ENCODE measurements at places on chromosomes 7 and 10. TPM values are rescaled to one million over a fixed set of nuclear protein-coding genes. Genes with fewer than 3 reads are reported as not detected.

GRCh38 chr7:118082506-118082905 is 101.5 kb upstream of the LSM8 start:
- H3K27me3 ChIP-seq, result no peaks in the 10 kb centered on the region
- H3K4me1 ChIP-seq, result no peaks in the 10 kb centered on the region
- no peak overlapping the region for H3K4me3 ChIP-seq
- DNase-seq, result no peak
- H3K27ac ChIP-seq, result no peak overlapping the region

GRCh38 chr10:49539320-49539885 is 482 bp upstream of the ERCC6 start:
- peak overlapping the region; percentile 86 for H3K4me3 ChIP-seq
- no peaks in the 10 kb centered on the region for H3K36me3 ChIP-seq
- H3K27ac ChIP-seq, result peak overlapping the region; percentile 86
- no peak for DNase-seq

GRCh38 chr10:128697437-128697836 is 571.2 kb upstream of the MKI67 start:
- no peak overlapping the region for H3K27ac ChIP-seq
- no peaks in the 10 kb centered on the region for H3K36me3 ChIP-seq
- no peak overlapping the region for H3K4me3 ChIP-seq
- H3K4me1 ChIP-seq, result no peaks in the 10 kb centered on the region
- no peak for DNase-seq

- no peaks in the 10 kb centered on the region for H3K36me3 ChIP-seq
- H3K27me3 ChIP-seq, result no peaks in the 10 kb centered on the region
- H3K4me3 ChIP-seq, result no peak overlapping the region
- H3K4me1 ChIP-seq, result no peaks in the 10 kb centered on the region
- H3K27ac ChIP-seq, result no peak overlapping the region
Observed at GRCh38 chr7:156021471-156021870, 209.2 kb upstream of the SHH start.

DNA sequence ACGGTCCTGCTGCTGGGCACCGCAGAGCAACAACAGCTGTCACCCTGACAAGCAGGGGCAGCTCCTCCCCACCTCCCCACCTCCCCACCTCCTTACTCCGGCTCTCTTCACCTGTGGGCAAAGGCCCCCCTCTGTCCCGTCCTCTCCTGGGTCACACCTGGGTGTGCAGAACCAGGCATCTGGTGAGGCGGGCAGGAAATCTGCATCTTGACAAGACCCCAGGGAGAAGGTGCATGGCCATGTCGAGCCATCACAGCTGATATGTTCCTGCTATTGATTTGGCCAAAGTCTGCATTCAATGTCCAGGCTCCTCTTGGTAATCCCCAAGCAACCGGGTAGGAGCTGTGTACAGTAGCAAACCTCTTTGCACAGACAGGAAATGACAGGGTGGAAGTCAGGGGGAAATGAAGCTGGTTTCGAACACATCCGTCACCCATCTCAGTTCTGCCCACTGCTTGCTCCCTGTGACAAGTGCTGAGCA is 554.2 kb downstream of the DNAJB6 start:
- H3K4me1 ChIP-seq, result no peaks in the 10 kb centered on the region
- H3K27me3 ChIP-seq, result no peaks in the 10 kb centered on the region
- H3K27ac ChIP-seq, result no peak overlapping the region
- H3K36me3 ChIP-seq, result no peaks in the 10 kb centered on the region
- no peak overlapping the region for H3K4me3 ChIP-seq

GRCh38 chr10:79347226-79347893 is at the start of gene PPIF:
Gene PPIF, plus strand, starts transcription at chr10:79347469. Its CDS starts 80 bp downstream, at chr10:79347549.
- peak within 1 kb of the TSS; percentile 63 for H3K27ac ChIP-seq
- DNase-seq, result peak; percentile 79
- H3K36me3 ChIP-seq, result peaks cover 9% of the 10 kb centered on the region
- H3K4me3 ChIP-seq, result peak within 1 kb of the TSS; percentile 94

DNA sequence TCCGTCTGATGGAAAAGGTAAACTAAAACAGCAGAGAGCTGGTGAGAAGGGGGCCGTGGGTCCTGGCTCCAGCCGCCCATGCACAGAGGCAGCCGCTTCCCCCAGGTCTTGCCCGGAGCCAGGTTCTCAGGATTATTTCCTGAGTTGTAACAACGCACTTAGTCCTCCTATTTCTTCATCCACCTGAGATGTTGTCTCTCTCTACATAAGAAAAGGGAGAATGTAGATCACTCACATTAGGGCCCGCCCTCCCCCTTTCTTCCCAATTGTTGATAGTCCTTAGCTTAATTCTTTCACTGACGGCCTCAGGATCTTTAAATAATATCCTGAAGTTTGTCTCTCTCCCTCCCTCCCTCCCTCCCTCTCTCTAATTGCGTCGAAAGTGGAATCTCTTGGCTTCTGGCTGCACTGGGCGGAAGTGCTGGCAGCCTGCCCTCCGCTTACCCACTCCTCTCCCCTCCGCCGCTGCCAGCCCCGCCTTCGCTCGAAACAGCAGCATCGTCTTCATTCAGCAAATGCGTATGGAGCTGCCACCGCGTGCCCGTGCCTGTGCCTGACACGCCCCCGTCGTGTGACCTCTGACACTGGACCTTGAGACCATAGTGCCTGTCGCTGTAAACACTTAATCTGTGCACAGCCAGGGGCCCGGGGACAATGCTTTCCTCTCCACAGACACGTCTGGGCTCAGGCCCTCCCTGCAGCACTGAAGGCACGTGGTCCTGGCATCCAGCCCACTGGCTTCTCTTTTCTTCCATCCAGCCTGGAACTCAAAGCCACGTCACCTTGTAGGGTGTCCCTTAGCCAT is 174.5 kb upstream of the PPP2R2D start:
- no peaks in the 10 kb centered on the region for H3K36me3 ChIP-seq
- H3K4me3 ChIP-seq, result peak overlapping the region; percentile 41
- no peaks in the 10 kb centered on the region for H3K4me1 ChIP-seq
- no peak overlapping the region for H3K27ac ChIP-seq

DNA sequence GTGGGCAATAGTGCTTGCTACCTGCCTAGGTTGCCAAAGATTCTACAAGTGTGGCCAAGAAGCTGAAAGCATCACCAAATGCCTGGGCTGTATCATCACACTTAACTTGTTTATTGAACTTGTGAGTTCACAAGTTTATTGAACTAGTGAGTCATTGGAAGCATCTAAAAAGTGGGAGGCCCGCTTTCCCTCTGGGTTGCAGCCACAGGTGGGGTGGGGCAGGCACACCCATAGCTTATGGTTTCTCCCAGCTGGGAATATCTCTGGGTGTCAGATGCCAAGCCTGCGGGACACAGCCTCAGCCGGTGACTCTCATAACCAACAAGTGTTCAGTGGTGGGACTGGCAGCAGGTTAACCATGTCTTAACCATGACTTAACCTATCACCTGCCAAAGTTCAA is 145.9 kb upstream of the FAM13C start:
- H3K27me3 ChIP-seq, result no peaks in the 10 kb centered on the region
- no peaks in the 10 kb centered on the region for H3K4me1 ChIP-seq
- no peak overlapping the region for H3K27ac ChIP-seq
- H3K36me3 ChIP-seq, result no peaks in the 10 kb centered on the region
- no peak for DNase-seq
- H3K4me3 ChIP-seq, result no peak overlapping the region

DNA sequence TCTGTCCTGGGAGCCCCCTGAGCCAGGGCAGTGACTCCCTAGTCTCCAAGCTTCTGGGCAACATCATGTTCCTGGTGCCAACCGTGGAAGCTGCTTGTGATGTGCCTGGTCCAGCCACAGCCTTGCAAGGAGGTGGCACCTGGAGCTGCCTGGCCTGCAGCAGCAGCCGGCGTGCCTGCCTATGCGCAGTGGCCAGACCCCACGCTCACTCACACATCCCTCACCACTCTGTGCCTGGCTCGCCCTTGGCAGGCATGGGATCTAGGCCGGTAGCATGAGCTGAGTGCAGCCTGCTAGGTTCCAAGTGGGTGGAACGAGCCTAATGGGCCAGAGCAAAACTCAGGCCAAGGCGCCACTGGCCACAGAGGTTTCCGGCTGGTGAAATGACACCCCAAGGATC is 184.0 kb downstream of the ZNF438 start:
- no peak for DNase-seq
- H3K4me1 ChIP-seq, result no peaks in the 10 kb centered on the region
- H3K27me3 ChIP-seq, result no peaks in the 10 kb centered on the region
- no peak overlapping the region for H3K27ac ChIP-seq

- H3K4me3 ChIP-seq, result no peak overlapping the region
- H3K36me3 ChIP-seq, result no peaks in the 10 kb centered on the region
- no peaks in the 10 kb centered on the region for H3K4me1 ChIP-seq
- H3K27ac ChIP-seq, result no peak overlapping the region
- no peak for DNase-seq
Observed at GRCh38 chr7:151204383-151205032, 5.8 kb downstream of the H2BK1 start.

DNA sequence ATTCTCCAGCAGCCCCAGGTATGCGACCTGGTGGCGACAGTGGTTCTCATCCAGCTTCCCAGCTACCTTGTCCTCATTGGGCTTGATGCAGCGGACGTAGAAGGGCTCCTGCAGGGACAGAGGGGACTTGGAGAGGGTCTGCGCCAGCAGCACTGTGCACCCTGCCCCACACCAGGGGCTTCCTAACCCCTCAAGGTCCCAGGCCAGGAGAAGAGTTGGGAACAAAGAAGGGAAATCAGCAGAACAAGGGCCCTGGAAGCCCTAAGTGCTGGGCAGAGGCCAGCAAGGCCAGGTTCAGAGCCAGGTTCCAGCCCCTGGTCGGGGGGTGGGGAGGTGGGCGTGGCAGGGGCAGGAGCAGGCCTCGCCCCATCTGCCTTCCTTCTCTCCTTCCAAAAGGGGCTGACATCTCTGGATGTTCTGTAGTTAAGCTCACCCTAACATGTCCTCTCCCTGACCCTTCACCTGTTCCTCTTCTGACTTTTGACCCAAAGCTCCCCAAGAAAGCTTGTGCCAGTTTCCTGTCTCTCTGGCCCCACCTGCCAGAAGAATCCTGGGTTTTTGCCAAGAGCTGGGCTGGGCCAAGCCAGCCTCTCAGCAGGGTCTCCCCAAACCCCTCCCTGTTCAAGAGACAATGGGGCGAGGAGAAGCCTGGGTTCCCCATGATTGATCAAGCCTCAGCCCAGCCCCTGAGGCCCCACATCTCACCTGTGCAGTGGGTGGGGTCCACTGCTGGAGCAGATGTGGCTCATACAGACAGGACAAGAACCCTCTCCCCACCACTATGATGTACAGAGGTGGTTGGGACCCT is 11.9 kb downstream of the MYO1G start:
- H3K36me3 ChIP-seq, result no peaks in the 10 kb centered on the region
- no peak for DNase-seq
- no peak overlapping the region for H3K27ac ChIP-seq
- no peaks in the 10 kb centered on the region for H3K4me1 ChIP-seq
- H3K27me3 ChIP-seq, result no peaks in the 10 kb centered on the region
- H3K4me3 ChIP-seq, result no peak overlapping the region

The AGMO gene
- 3.0 TPM for total RNA-seq

The NAT16 gene
- not detected for total RNA-seq

The MOGAT3 gene
- total RNA-seq, result not detected

The ERVW-1 gene
- total RNA-seq, result not detected
